Adrenal gland (tissue), 19 donors: ENCODE measurements at places on chromosomes 4 and X. TPM values are rescaled to one million over a fixed set of nuclear protein-coding genes. Genes with fewer than 3 reads are reported as not detected.

DNA sequence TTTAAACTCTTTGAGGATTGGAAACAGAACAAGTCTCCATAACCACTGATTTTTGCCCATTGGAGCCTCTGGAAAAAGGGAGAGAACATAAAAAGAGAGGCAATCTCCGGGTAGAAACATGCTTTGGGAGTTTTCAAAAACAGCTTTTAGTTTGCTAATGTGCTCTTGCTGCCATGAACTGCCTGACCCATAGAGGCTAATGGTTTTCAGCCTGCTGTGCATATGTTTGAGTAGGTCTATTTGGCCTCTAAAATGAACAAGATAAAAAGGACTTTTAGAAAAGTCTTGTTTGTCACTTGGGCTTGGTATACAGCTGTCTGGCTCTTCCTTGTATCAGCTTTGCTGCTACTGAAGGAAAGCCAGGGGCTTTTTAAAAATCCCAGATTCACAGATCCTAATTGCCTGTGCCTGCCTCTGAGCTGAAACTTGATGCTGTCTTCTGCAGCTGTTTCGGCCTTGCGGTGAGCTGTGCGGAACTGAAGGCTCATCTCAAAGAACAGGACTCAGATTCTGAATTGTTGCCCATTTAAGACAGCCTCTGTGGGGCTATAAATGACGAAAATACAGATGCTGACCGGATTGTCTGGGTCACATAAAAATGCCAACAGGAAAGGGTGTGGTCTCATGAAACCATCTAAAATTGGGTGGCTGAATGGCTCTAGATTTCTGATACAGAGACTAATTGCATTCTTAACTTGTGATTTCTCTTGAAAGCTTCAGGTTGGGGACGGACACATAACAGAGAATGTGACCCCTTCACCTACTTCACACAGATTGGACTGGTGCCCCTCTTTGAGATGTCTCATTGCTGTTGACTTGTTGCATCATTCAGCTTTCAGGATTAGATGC, 18.4 kb upstream of the ZNF41 start:
- H3K4me3 ChIP-seq = no peak overlapping the region
- DNase-seq = no peak
- H3K27ac ChIP-seq = no peak overlapping the region
- no peaks in the 10 kb centered on the region for H3K36me3 ChIP-seq
- peaks cover 13% of the 10 kb centered on the region for H3K27me3 ChIP-seq

DNA sequence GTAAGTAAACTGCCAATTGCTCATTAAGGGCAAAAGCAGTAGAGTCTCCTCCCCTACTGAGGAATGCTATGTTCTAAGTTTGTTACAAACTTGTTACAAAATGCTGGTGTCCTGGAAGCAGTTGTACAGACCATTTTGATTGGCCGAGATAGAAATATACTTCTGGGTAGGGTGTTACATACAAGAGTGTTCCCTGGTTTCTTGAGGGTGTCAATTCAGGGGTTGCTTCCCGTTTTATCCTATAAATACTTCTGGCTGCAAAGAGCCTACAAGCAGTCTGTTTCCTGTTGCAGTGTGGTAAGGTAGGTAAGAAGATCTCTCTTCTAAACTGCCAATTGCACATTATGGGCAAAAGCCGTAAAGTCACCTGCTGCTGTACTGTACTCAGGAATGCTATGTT, 5.7 kb downstream of the TRPC5OS start:
- DNase-seq = no peak
- H3K4me1 ChIP-seq = no peaks in the 10 kb centered on the region
- no peak overlapping the region for H3K4me3 ChIP-seq
- H3K36me3 ChIP-seq = no peaks in the 10 kb centered on the region
- H3K27ac ChIP-seq = no peak overlapping the region

SCRG1 gene
- total RNA-seq = not detected

DNA sequence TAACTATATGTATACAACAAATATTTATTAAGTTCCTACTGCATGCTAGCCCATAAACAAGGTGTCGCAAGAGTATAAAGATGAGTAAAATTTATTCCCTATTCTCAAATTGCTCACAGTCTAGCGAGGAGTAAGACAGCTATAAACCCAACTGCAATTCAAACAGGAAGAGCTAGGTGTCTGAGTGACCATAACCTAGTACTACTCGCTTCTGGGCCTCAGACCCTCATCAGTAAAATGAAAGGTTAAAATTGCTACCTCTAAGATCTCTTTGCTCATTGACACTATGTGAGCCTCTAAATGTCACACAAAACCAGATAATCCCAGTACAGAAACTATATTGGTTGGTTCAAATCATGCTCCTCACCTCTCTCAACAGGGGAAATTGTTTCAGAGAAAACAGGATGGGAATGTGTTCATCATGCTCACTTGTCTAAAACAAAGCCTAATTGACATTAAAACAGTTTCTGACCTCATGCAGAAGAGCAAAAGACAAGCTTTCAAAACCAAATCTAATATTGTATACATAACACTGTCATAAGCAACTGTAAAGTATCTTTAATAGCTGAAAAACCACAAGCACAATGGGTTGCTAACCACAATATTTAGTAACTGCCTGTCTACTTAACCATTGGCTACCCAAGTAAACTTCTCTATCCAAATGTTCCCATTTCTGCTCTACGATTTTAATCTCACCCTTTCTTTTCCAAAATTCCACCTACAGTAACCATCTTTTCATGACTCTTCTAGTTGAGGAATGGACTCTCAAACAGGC, 264.6 kb upstream of the FMR1 start:
- no peaks in the 10 kb centered on the region for H3K4me1 ChIP-seq
- H3K27me3 ChIP-seq = no peaks in the 10 kb centered on the region
- no peaks in the 10 kb centered on the region for H3K36me3 ChIP-seq
- H3K4me3 ChIP-seq = no peak overlapping the region

GRCh38 chr4:184596044-184596616, 53.1 kb downstream of the CASP3 start:
- H3K27me3 ChIP-seq = no peaks in the 10 kb centered on the region
- no peaks in the 10 kb centered on the region for H3K36me3 ChIP-seq
- H3K4me1 ChIP-seq = no peaks in the 10 kb centered on the region
- H3K4me3 ChIP-seq = no peak overlapping the region
- H3K27ac ChIP-seq = no peak overlapping the region

GRCh38 chr4:125787707-125788106, 473.0 kb downstream of the FAT4 start:
- H3K27me3 ChIP-seq = no peaks in the 10 kb centered on the region
- DNase-seq = no peak
- no peaks in the 10 kb centered on the region for H3K4me1 ChIP-seq
- H3K4me3 ChIP-seq = no peak overlapping the region

DNA sequence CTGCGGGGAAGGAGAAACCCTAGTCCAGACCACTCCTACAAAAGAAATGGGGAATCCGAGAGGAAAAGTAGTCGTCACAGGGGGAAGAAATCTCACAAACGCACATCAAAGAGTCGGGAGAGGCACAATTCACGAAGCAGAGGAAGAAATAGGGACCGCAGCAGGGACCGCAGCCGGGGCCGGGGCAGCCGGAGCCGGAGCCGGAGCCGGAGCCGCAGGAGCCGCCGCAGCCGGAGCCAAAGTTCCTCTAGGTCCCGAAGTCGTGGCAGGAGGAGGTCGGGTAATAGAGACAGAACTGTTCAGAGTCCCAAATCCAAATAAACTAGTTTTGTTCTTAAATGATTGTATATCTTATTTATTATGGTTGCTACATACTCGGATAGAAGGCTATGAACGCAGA, 31.7 kb downstream of the AP1S2 start:
- H3K4me1 ChIP-seq = no peaks in the 10 kb centered on the region
- H3K27ac ChIP-seq = no peak overlapping the region
- no peaks in the 10 kb centered on the region for H3K27me3 ChIP-seq
- no peaks in the 10 kb centered on the region for H3K36me3 ChIP-seq
- no peak overlapping the region for H3K4me3 ChIP-seq

DNA sequence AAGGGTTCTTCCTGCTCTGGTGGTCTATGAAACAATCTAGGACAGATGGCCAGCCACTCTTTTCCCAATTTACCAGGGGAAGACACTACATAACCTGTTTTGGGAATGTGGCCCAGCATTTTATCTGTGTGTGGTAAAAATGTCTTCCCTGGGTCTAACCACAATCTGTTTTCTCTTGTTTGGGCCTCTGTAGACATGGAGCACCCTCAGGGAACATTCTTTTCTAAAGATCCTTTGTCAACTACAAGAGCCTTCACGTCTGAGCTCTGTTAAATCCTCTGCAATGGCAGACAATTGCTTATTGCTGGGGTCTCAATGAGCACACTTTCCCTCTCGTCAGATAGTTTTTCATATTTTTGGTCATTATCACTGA, 35.5 kb downstream of the PLAC1 start:
- no peak overlapping the region for H3K27ac ChIP-seq
- H3K4me3 ChIP-seq = no peak overlapping the region
- H3K27me3 ChIP-seq = no peaks in the 10 kb centered on the region

- H3K27me3 ChIP-seq = no peaks in the 10 kb centered on the region
- no peaks in the 10 kb centered on the region for H3K36me3 ChIP-seq
- H3K4me1 ChIP-seq = no peaks in the 10 kb centered on the region
Measured at GRCh38 chr4:40038977-40039376, 17.7 kb upstream of the N4BP2 start.

CCDC120 gene
- 5.6 TPM for total RNA-seq

GRCh38 chr4:13081830-13082229, 402.3 kb downstream of the RAB28 start:
- no peaks in the 10 kb centered on the region for H3K27me3 ChIP-seq
- DNase-seq = no peak
- no peaks in the 10 kb centered on the region for H3K4me1 ChIP-seq
- no peak overlapping the region for H3K4me3 ChIP-seq
- no peak overlapping the region for H3K27ac ChIP-seq
- no peaks in the 10 kb centered on the region for H3K36me3 ChIP-seq

SLC9A7 gene
- 13.2 TPM for total RNA-seq

DNA sequence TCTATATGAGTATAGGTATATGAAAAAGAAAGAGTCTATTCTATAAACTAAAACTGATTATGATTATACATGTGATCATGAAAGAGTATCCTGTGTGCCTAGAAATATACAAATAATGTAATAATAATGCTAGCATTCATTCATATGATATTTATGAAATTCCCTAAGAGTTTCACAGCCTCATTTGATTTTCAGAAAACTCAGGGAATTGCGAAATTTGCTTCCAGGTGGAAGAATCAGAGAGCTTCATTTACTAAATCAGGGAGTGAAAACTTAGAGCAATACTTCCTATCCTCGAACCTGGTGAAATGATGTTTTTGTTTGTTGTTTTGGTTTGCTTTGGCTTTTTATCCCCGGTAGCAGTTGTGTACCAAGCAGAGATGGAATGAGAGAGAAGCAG, 1105.7 kb upstream of the SLIT2 start:
- no peaks in the 10 kb centered on the region for H3K27me3 ChIP-seq
- no peak for DNase-seq
- no peaks in the 10 kb centered on the region for H3K4me1 ChIP-seq
- no peak overlapping the region for H3K4me3 ChIP-seq
- H3K27ac ChIP-seq = no peak overlapping the region
- no peaks in the 10 kb centered on the region for H3K36me3 ChIP-seq

- H3K27me3 ChIP-seq = no peaks in the 10 kb centered on the region
- H3K4me1 ChIP-seq = no peaks in the 10 kb centered on the region
- H3K27ac ChIP-seq = no peak overlapping the region
- DNase-seq = no peak
Measured at GRCh38 chrX:97234471-97235081, 350.9 kb downstream of the RPA4 start.

NAT8L gene
- 1.6 TPM for total RNA-seq

- H3K4me3 ChIP-seq = no peak overlapping the region
- no peaks in the 10 kb centered on the region for H3K4me1 ChIP-seq
- DNase-seq = no peak
- no peak overlapping the region for H3K27ac ChIP-seq
- H3K36me3 ChIP-seq = no peaks in the 10 kb centered on the region
Measured at GRCh38 chrX:70613295-70613694, 168.7 kb downstream of the DLG3 start.

DNA sequence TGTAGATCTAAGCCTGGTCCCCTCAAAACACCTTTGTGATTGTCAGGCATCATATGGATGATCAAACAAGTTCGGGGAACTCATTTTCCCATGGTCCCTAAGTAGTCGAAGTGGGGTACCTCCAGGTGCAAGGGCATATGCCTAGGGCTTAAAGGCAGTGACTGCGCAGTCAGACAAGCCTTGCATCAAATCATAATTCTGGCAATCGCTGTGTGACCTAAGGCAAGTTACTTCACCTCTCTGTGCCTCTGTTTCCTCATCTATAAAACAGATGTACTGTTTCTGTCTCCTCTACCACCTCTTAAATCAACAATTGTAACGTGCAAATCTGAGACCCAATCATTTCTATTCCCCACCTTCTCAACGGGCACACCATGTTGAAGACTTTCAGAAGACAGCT, 1.8 kb downstream of the CD99L2 start:
- H3K4me1 ChIP-seq = peaks cover 5% of the 10 kb centered on the region
- no peaks in the 10 kb centered on the region for H3K27me3 ChIP-seq
- no peaks in the 10 kb centered on the region for H3K36me3 ChIP-seq
- DNase-seq = no peak
- no peak overlapping the region for H3K27ac ChIP-seq
- H3K4me3 ChIP-seq = no peak overlapping the region

SPIN2A gene
- total RNA-seq = 0.26 TPM

- H3K27me3 ChIP-seq = no peaks in the 10 kb centered on the region
- no peak overlapping the region for H3K4me3 ChIP-seq
- DNase-seq = no peak
Measured at GRCh38 chr4:99149426-99150019, 5.4 kb upstream of the ADH4 start.

- H3K27ac ChIP-seq = no peak overlapping the region
- no peak overlapping the region for H3K4me3 ChIP-seq
- DNase-seq = no peak
- no peaks in the 10 kb centered on the region for H3K27me3 ChIP-seq
Measured at GRCh38 chr4:114040319-114041116, 61.1 kb upstream of the ARSJ start.

GRCh38 chrX:102745857-102746584, 25.5 kb downstream of the GPRASP3 start:
- no peak overlapping the region for H3K27ac ChIP-seq
- H3K36me3 ChIP-seq = no peaks in the 10 kb centered on the region
- peaks cover 10% of the 10 kb centered on the region for H3K27me3 ChIP-seq
- H3K4me3 ChIP-seq = peak overlapping the region; percentile 19
- peak; percentile 26 for DNase-seq
- no peaks in the 10 kb centered on the region for H3K4me1 ChIP-seq

ADH4 gene
- not detected for total RNA-seq

XG gene
- total RNA-seq = not detected

ZNF711 gene
- 12.3 TPM for total RNA-seq

DNA sequence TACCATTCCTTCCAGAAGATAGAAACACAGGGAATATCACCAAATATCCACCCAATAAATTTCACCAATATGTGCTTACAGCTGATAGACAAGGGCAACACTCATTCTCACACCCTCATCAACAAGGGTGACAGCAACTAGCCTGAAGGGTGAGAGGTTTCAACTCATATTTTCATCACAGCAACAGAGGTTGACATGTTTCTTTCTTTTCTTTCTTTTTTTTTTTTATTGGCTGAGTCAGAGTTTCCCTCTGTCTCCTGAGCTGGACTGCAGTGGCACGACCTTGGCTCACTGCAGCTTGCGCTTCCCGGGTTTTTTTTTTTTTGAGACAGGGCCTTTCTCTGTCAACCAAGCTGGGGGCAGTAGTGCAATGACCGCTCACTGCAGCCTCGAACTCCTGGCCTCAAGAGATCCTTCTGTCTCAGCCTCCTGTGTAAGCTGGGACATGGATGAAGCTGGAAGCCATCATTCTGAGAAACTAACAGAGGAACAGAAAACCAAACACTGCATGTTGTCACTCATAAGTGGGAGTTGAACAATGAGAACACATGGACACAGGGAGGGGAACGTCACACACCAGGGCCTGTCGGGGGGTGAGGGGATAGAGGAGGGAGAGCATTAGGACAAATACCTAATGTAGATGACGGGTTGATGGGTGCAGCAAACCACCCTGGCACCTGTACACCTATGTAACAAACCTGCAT, 27.5 kb upstream of the ASMTL start:
- H3K36me3 ChIP-seq = no peaks in the 10 kb centered on the region
- DNase-seq = no peak
- no peak overlapping the region for H3K27ac ChIP-seq
- H3K4me1 ChIP-seq = no peaks in the 10 kb centered on the region

GABRB1 gene
- not detected for total RNA-seq
